ENCODE measurements at places on chromosomes 2 and 18. TPM values are rescaled to one million over a fixed set of nuclear protein-coding genes. Genes with fewer than 3 reads are reported as not detected.

The TMEM37 gene
- total RNA-seq, result not detected

DNA sequence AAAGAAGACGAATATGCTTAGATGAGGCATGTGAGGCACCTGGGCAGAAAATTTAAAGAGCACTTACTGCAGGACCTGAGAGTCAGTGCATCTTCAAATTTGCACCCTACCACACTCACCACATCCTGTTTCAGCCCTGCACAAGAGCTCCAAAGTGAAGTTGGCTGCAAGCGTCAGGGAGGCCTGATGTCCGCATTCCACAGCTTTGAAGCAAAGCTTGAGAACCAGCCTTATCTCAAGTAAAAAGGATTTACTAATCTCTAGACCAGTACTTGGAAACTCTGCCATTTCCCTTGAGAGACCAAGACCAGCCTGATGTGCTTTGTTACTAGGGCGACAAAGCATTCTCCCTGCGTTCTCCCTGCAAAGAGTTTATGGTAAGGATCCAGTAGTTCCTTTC, 3.4 kb upstream of the ASNSD1 start:
- H3K27ac ChIP-seq, result peak overlapping the region; percentile 76
- no peaks in the 10 kb centered on the region for H3K36me3 ChIP-seq
- H3K4me1 ChIP-seq, result peaks cover 32% of the 10 kb centered on the region
- peak; percentile 81 for DNase-seq

The MALL gene
- total RNA-seq, result 0.38 TPM

GRCh38 chr18:76530846-76531245, 35.8 kb upstream of the ZNF516 start:
- no peaks in the 10 kb centered on the region for H3K36me3 ChIP-seq
- H3K27me3 ChIP-seq, result peaks cover 17% of the 10 kb centered on the region
- no peak for DNase-seq
- peaks cover 10% of the 10 kb centered on the region for H3K4me1 ChIP-seq

The CIDEA gene
- not detected for total RNA-seq

DNA sequence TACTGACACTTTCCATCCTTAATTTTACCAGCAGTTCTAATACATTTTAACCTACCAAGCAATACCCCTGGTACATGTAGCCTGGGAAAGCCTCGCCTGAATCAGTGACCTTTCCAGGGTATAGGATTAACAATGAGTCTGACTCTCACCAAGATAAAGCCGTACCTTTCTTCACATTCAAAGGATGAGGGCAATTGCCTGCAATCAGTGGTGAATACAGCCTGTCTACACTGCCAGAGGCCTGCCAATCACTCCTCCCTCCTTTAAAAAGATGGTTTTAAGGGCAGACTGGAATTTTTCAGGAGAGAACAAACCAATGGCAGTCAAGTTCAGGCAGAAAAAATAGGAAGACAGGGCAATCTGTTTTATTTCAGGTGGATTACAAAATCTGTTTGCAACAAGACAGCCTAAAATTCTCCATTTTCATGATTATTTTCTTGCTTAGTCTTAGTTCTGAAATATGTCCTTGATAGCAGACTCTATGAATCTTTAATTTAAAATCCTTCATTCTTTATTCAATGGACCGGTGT, 4.8 kb downstream of the EPHA4 start:
- no peak for DNase-seq
- H3K4me3 ChIP-seq, result no peak overlapping the region
- peaks cover 13% of the 10 kb centered on the region for H3K4me1 ChIP-seq
- H3K27ac ChIP-seq, result no peak overlapping the region
- peaks cover 4% of the 10 kb centered on the region for H3K36me3 ChIP-seq
- H3K27me3 ChIP-seq, result peaks cover 33% of the 10 kb centered on the region

The ANKRD23 gene
- total RNA-seq, result 3.3 TPM

GRCh38 chr2:159201360-159202063, 85.0 kb downstream of the WDSUB1 start:
- no peaks in the 10 kb centered on the region for H3K27me3 ChIP-seq
- no peak overlapping the region for H3K4me3 ChIP-seq
- no peaks in the 10 kb centered on the region for H3K36me3 ChIP-seq
- no peak overlapping the region for H3K27ac ChIP-seq
- peaks cover 15% of the 10 kb centered on the region for H3K4me1 ChIP-seq

- no peaks in the 10 kb centered on the region for H3K27me3 ChIP-seq
- no peak overlapping the region for H3K4me3 ChIP-seq
- DNase-seq, result no peak
- no peak overlapping the region for H3K27ac ChIP-seq
Measured at GRCh38 chr2:107548216-107548615, 278.5 kb upstream of the RGPD4 start.

DNA sequence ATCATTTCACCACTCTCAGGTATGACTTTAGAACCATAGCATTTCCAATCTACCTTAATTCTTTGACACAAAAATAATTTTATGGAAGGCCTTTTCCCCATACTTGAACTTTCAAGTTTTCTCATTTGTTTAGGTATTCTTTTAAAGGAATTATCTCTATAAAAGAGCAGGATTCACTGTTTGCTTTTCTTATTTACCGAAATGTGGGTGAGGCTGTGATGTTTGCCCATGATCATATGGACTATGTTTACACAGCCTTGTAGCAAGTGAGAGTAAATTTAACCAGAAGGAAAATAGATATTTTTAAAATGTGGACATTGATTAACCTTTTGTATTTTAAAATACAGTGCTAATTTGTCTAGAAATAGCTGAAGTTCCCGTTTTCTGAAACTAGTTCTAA, 26.3 kb downstream of the CAB39 start:
- no peak overlapping the region for H3K27ac ChIP-seq
- no peak for DNase-seq
- no peaks in the 10 kb centered on the region for H3K27me3 ChIP-seq

The EGR4 gene
- total RNA-seq, result 0.12 TPM

The REG1B gene
- not detected for total RNA-seq

GRCh38 chr2:1972948-1973347, 228.6 kb upstream of the PXDN start:
- H3K27me3 ChIP-seq, result no peaks in the 10 kb centered on the region
- H3K4me1 ChIP-seq, result no peaks in the 10 kb centered on the region
- H3K4me3 ChIP-seq, result no peak overlapping the region
- no peak for DNase-seq
- H3K36me3 ChIP-seq, result no peaks in the 10 kb centered on the region

GRCh38 chr2:231861288-231861931, 64.8 kb downstream of the NPPC start:
- H3K27me3 ChIP-seq, result peaks cover 2% of the 10 kb centered on the region
- H3K27ac ChIP-seq, result no peak overlapping the region
- no peak for DNase-seq
- no peak overlapping the region for H3K4me3 ChIP-seq
- H3K4me1 ChIP-seq, result no peaks in the 10 kb centered on the region

GRCh38 chr2:109408043-109408335, 205.8 kb downstream of the SEPTIN10 start:
- no peak for DNase-seq
- no peak overlapping the region for H3K4me3 ChIP-seq
- H3K27me3 ChIP-seq, result no peaks in the 10 kb centered on the region
- no peaks in the 10 kb centered on the region for H3K36me3 ChIP-seq
- no peak overlapping the region for H3K27ac ChIP-seq

DNA sequence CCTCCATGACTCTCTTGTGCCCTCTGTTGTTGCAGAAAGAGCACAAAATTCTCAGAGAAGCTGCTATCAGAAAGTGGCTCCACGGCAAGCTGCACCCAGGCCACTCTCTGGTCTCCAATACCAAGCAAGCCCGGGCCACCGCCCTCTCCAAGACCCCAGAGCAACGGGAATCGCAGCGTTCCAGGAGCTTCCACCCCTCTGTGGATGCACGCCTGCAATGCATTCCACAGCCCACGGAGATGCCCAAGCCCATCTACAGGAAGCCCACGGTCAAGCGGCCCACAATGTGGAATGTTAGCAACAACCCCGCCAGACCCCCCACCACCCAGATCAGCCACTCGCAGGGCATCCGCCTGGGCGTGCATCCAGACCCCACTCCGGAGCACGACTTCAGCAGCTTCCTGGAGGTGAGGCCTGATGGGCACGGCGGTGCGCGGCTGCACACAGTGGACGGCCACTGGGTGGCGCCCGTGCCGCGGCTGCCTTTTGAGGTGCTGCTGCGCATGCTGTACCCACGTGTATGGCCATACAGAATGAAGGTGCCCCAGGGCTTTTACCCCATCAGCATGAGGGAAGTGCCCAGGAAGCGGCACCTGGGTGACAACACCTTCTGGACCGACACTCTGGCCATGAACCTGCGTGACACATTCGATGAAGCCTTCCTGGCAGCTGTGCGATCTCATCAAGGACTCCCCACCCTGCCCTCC, 6.3 kb downstream of the ANKRD53 start:
- peak; percentile 88 for DNase-seq
- H3K27ac ChIP-seq, result no peak overlapping the region
- peaks cover 15% of the 10 kb centered on the region for H3K4me1 ChIP-seq
- peaks cover 15% of the 10 kb centered on the region for H3K36me3 ChIP-seq

DNA sequence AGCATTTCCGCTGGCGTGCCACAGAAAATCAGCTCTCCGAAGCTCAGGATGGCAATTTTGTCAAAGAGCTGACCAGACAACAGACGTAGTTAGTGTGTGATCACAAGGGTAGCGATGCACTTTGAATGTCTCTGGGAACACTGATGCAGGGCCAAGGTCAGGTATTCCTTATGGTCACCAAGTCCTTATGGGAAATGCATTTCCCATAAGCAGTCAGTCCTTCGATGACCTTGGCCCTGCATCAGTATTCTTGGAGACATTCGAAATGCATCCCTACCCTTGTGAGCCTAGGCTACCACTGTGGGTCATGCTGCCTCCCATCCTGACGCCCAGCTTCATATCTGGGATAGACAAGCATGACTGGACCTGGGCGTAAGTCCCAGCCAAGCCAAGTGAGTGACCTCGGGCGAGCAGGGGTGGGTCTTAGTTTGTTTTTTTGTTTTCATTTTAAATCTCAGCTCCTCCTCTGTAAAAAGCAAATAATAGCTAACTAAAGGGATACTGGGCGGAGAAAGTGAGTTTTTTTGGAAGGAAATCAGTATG, 13.6 kb downstream of the ABCG5 start:
- H3K4me3 ChIP-seq, result no peak overlapping the region
- H3K36me3 ChIP-seq, result no peaks in the 10 kb centered on the region
- peaks cover 23% of the 10 kb centered on the region for H3K27me3 ChIP-seq
- H3K4me1 ChIP-seq, result no peaks in the 10 kb centered on the region
- DNase-seq, result no peak

The OSBPL6 gene
- 1.9 TPM for total RNA-seq

The PKDCC gene
- total RNA-seq, result not detected

GRCh38 chr2:217366966-217367365, 507.1 kb upstream of the TNP1 start:
- H3K4me1 ChIP-seq, result no peaks in the 10 kb centered on the region
- DNase-seq, result no peak
- no peak overlapping the region for H3K27ac ChIP-seq

GRCh38 chr18:80107426-80107825, 1.6 kb upstream of the ADNP2 start:
- H3K4me3 ChIP-seq, result no peak overlapping the region
- no peaks in the 10 kb centered on the region for H3K27me3 ChIP-seq
- peaks cover 2% of the 10 kb centered on the region for H3K36me3 ChIP-seq
- H3K4me1 ChIP-seq, result peaks cover 21% of the 10 kb centered on the region

The RIT2 gene
- not detected for total RNA-seq

The NDC80 gene
- total RNA-seq, result 108 TPM

DNA sequence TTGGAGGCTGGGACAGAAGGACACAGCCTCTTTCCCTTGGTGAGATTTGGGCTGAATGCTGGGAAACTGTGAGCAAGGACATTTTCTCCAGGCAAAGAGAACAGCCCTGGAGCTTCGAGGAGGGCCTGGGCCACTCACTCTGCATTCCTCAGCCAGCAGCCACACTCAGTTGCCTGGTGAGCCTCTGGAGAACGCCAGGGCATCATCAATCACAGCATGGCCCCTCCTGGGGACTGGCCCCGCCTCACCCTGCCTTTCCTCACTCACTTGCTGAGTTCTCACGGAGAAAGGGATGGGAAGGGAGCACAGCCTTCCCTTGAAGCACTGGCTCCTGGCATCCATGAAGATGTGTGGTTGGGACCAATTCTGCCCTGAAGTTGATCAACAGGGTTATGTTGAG, 55.0 kb downstream of the APOB start:
- H3K27me3 ChIP-seq, result no peaks in the 10 kb centered on the region
- no peak overlapping the region for H3K4me3 ChIP-seq
- H3K4me1 ChIP-seq, result no peaks in the 10 kb centered on the region
- no peak overlapping the region for H3K27ac ChIP-seq

DNA sequence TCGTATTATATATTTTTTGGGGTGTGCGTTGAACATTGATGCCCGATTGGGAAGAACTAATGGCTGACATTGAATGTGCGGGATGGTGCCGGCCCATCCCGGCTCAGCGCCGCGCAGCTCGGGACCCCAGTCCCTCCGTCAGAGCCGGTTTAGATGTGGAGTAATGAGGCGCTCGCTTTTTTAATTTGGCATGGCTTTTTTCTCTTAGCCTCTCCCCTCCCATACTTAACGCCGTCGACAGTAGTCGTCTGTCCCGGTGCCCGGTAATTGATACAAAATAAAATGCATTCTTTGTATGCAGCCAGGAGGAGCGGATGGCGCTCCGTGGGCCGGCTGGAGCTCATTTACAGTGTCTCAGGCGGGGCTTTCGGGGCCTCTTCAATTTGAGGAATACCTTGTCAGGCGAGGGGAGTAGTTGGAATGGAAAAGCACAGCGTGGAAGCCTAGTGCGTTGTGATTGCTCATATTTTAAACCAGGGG, 209.2 kb downstream of the GBX2 start:
- H3K27me3 ChIP-seq, result peaks cover 17% of the 10 kb centered on the region
- H3K36me3 ChIP-seq, result no peaks in the 10 kb centered on the region
- no peak for DNase-seq
- no peak overlapping the region for H3K4me3 ChIP-seq
- no peaks in the 10 kb centered on the region for H3K4me1 ChIP-seq

DNA sequence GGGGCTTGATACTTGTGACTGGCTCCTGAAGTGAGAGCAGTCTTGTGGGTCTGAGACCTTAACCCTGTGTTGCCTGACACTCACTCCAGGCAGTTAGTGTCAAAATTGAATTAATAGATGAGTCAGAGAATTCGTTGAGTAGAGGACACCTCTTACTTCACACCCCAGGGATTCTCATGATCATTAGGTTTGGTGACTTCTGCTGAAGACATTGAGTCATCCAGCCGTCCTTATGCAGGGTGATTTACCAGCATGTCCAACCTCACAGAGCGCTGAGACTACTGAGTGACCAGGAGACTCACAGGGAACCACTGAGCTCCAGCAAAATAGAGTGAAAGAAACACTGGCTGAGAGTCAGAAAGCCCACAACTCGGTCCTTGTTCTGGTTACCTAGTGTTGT, 36.0 kb upstream of the EVA1A start:
- H3K4me1 ChIP-seq, result peaks cover 4% of the 10 kb centered on the region
- no peaks in the 10 kb centered on the region for H3K27me3 ChIP-seq
- H3K4me3 ChIP-seq, result no peak overlapping the region
- no peak overlapping the region for H3K27ac ChIP-seq
- no peaks in the 10 kb centered on the region for H3K36me3 ChIP-seq

- H3K4me3 ChIP-seq, result no peak overlapping the region
- H3K4me1 ChIP-seq, result peaks cover 17% of the 10 kb centered on the region
- no peak for DNase-seq
Measured at GRCh38 chr2:149002891-149003740, 35.4 kb upstream of the LYPD6B start.

All from activated naive CD4-positive, alpha-beta T cell treated with anti-CD3 and anti-CD28 coated beads for 36 hours (primary cell).